ENCODE measurements at places on chromosomes 4 and X.

DNA sequence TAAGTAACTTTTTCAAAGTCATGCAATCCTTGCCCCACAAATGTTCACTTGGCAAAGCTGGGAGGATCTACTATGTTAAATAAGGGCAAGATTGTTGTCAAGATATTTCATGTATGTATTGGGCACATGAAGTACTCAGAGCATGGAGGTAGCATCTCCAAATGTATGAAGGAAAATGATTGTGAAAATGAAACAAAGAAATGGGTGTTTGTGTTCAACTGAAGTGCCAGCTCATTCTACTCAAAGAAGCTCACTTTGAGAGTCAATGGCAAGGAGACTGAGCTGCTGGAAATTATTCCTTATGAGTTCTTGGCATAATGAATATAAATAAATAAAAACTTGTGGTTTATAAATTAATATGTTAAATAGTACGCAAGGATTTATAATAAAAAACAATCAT lies 124.5 kb upstream of the ARSJ start:
- DNase-seq = no peak

- no peak for DNase-seq
Observed at GRCh38 chr4:164204434-164204833, 549.5 kb upstream of the SMIM31 start.

DNA sequence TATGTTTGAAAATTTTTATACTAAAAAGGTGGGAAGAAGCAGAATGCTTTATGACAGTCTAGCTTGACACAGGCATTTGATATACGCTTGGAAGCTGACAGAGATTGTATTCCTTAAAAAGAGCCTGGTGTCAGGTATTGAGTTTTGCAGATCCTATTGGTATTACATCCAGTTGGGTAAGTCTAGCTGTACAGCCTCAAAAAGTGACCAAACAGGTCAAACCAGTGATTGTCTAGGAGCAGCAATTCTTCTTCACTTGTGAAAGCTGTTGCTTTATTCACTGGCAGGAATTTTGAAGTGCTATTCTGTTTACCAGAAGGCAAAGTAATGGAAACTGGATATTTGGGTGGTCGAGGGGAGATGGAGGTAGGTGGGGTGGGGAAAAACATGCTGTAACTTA lies 77.5 kb downstream of the UCHL1 start:
- DNase-seq = no peak

DNA sequence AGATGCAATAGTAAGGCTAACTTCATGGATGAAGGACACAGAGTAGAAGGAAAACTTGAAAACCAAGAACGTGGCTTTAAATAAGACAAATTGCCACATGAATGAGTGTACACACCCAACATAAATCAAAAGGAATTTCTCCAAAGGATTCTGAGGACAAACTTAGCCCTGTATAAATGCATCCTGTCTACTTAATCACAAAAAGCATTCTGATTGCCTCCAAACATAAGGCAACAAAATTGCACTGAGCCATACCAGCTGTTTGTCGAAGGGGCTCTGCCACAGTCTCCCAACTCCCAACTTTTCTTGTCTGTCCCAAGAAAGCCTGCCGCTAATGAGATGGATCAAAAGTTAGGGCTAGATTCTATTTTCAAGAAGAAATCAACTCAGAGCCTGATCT lies 194.3 kb downstream of the SOWAHB start:
- no peak for DNase-seq

DNA sequence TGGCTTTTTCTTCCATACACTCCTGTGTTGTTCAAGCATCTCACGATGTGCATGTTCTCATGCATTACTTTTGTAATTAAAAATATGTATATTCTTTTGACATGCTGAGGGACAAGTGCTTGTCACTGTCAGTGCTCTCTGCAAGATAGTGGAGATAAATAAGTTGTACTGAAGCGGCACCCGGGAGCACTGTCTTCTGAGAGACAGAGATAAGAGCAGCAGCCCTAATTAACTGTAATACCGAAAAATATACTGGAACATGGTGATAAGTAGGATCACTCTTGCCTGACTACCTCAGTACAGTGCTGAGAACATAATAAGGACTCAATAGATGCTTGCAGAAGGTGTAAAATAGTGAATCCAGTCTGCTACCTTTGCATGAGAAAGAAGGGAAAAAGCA lies 9.4 kb upstream of the GPR173 start:
- peak; percentile 4 for DNase-seq

- DNase-seq = no peak
Observed at GRCh38 chrX:9676306-9676705, 89.3 kb downstream of the GPR143 start.

- DNase-seq = no peak
Observed at GRCh38 chrX:110167952-110168451, 149.9 kb downstream of the AMMECR1 start.

DNA sequence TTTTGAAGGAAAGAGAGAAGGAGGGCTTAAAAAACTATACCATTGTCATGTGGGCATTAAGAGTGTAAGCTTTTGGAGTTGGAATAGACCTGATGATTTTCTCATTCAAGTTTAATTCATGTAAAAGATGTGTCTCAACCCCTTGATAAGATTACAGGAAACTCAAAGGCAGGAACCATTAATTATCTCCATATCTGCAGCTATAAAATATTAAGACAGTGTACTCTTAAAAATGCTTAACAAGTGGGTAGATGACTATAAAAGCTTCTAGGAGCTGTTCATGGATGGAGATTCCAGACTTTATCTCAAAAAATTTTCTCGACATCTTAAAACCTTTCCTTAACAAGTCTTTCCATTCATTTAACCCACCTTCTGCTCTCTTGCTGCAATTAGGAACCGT lies 208.3 kb downstream of the PALLD start:
- DNase-seq = no peak

DNA sequence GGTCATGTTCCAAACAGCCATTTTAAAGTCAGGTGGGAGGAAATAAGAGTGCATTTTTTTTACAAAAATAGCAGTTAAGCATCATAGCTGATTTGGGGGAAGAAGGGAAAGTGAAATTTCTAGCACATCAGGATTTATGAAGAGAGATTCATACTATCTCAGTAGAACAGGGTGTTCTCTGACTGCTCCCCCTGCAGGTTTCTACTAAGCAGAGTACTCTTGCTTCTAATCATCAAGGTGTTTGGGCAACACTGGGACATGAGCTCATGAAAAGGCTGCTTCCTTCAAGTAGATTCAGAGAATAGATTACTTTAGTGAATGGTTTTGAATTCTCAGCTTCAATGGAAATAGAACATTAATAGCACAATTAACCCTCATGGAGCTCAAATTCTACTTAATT lies 591.4 kb upstream of the PCDH10 start:
- no peak for DNase-seq

GRCh38 chr4:123547216-123548165 lies 150.9 kb downstream of the SPRY1 start:
- DNase-seq = no peak

- DNase-seq = no peak
Observed at GRCh38 chr4:125368146-125368545, 53.4 kb downstream of the FAT4 start.
